Fibroblast of lung (primary cell): ENCODE measurements at places on chromosomes 5 and 9. TPM values are rescaled to one million over a fixed set of nuclear protein-coding genes. Genes with fewer than 3 reads are reported as not detected.

The HEMGN gene
- not detected in 2 replicates for total RNA-seq

The ANGPTL2 gene
- 108 and 163 TPM in 2 replicates for total RNA-seq

The IL31RA gene
- total RNA-seq: 2.1 and 2.6 TPM in 2 replicates

The CNTNAP3 gene
- under 0.01 TPM in 1 of 2 replicates, not detected in the other for total RNA-seq

The SPINK7 gene
- not detected in 2 replicates for total RNA-seq

The ZDHHC11 gene
- total RNA-seq: 2.5 and 2.6 TPM in 2 replicates

DNA sequence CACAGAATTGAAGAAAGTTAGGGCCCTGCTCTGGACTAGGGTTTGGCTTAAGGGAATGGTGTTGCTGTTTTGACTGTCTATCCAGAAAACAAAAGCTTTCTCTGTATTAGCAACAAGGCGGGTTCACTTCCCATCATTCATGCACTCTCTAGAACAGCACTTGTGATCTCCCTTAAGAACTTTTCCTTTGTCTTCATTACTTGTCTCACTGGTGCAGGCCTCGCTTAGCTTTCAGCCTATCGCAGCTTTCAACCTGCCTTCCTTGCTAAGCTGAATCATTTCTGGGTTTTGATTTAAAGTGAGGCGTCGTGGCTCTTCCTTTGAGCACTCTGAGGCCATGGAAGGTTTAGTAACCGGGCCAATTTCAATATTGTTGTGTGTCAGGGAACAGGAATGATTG lies 35.2 kb upstream of the LPCAT1 start:
- DNase-seq: peak; percentile 30

GRCh38 chr5:90890180-90890579 lies 331.6 kb downstream of the ADGRV1 start:
- DNase-seq: no peak

DNA sequence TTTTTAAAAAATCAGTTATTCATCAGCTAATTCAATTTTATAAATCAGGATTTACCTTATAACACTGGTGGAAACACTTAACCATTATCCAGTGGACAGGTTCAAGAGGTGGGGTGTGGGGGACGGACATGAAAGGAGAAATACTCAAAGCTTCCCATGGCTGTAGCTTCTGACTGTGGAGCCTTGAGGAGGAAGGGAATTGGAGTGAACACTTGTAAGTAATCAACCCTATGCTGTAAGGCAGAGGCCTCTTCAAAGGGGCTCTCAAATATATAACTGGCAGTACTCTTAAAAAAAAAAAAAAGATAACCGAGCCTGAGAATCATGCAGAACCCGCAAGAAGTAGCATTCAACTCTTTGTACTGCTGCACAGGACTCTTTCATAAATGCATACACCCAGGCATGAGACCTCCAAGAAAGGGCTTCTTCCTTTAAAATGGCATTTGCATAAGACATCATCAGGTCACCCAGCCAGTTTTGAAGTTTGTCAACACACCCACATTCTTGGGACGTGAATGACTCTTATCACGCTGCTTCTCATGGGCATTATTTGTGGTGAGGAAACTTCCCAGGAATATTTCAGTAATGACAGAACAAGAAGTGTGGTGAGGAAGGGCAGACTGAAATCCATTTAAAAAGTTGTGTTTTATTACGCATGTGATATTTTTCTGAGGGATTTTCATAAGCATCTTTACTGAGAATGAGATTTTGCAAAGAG lies 8.1 kb downstream of the OSMR start:
- peak; percentile 97 for DNase-seq

GRCh38 chr5:97627272-97627671 lies 444.2 kb upstream of the RIOK2 start:
- no peak for DNase-seq

DNA sequence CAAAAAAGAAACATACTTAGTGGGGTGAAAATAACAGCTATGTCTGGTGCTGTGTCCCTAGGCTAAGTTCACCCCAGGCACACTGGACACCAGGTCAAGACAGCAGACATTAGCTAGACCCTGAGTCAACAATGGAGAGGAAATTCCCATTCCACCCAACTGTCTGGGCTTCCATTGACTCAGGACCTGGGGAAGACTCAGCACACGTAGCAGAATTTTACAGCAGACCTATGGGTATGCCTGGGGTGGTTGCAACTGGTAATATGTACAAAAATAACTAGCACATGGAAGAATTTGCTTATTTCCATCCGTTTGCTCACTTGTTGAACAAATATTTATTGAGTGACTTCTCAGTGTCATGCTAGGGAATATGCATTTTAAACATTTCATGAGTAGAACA lies 117.0 kb downstream of the GAS1 start:
- DNase-seq: no peak

GRCh38 chr5:94217216-94217615 lies 401.2 kb downstream of the KIAA0825 start:
- DNase-seq: no peak

DNA sequence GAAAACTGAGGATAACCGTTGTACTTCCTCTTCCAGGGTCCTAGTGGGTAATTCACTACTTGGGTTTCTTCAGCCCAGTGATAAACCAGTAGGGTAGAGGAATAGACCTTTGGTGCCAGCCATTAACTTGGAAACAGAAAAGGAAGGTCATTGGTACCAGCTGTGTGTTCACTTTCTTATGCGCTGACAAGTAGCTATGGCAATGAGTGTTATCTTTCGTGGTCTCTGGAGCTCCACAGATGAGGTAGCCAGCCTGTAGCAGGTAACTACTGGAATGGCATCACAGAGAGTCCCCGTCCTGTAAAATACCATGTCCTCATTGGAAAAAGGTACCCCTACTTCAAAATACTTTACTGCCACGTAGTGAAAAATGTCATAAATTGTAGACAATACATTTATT lies 2.3 kb downstream of the UHRF2 start:
- DNase-seq: peak; percentile 25

- DNase-seq: no peak
Observed at GRCh38 chr9:3909966-3910650, 384.3 kb upstream of the RFX3 start.

DNA sequence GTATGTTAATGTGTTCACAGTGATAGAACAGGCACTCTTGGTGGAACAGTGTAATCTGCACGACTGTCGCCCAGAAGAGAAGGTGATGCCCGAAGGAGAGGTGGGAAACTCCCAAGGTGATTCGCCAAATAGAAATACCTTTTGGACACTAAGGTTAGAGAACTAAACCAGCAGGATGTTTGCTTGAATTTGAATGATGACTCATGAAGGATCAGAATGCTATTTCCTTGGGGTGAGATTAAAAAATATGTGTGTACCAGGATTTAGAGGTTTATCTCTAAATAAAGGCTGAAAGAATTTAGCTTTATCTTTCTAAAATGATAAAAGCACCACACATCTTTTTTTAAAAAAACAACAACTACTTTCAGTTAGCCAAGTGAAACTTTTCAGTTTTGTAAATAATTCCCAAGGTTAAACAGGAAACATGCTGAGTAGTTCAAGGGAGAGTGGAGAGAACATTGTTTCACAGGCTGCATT lies 297.4 kb upstream of the TAS2R1 start:
- peak; percentile 11 for DNase-seq

DNA sequence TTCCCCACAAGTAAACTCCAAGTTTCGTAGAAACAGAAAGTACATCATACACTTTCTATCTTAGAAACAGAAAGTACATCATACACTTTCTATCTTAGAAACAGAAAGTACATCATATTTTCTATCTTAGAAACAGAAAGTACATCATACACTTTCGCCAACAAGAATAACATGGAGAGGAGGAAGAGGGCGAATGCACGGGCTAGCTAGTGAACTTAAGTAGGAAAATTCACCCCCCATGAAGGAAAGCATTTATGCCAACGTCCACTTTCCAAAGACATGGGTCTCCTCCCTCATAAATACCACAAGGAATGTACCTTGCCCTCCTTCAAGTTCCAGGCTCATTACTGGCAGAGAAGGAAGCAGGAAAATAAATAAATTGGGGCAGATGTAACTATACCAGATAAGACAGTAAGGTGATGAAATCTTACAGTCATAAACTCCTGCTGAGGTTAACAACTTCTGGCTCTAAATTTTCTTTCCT lies 64.7 kb downstream of the FRMD3 start:
- DNase-seq: no peak

- DNase-seq: no peak
Observed at GRCh38 chr9:79485258-79485657, 86.5 kb upstream of the TLE4 start.
